Lung microvascular endothelial cell (primary cell): ENCODE measurements at places on chromosomes 1 and 21. TPM values are rescaled to one million over a fixed set of nuclear protein-coding genes. Genes with fewer than 3 reads are reported as not detected.

The OR2L3 gene
- not detected in 2 replicates for total RNA-seq

DNA sequence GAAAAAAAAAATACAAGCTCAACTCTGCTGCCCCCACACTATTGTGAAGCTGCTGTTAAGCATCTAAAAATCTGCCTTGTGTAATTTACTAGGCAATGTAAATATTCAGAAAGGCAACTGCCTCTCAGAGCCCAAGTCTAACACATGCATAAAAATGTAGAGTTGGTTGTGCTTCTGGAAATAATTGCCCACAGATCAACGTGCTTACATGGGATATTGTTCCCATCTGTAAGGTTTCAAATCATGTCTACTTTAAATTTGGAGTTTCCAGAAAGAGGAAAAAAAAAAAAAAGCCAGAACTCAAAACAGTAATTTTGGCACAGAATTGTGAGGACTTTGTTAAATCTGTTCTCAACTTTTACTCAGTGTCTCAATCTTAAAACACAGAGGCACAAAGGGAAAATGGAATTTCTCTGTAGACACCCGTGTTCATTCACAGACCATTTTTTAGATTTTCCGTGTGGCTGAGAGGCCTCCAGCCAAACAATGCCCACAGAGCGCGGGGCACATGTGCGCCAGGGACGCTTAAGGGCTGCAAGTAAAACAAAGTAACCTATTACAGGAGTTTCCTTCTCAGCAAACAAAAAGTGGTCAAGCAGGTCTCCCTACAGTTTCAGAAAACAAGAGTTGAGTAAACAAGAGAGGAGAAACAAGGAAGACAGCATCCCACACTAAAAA is 115.5 kb downstream of the RERE start:
- peak; percentile 65 for DNase-seq

The KCNE2 gene
- total RNA-seq, result not detected in 2 replicates

The PLEKHN1 gene
- under 0.01 and 0.22 TPM in 2 replicates for total RNA-seq

DNA sequence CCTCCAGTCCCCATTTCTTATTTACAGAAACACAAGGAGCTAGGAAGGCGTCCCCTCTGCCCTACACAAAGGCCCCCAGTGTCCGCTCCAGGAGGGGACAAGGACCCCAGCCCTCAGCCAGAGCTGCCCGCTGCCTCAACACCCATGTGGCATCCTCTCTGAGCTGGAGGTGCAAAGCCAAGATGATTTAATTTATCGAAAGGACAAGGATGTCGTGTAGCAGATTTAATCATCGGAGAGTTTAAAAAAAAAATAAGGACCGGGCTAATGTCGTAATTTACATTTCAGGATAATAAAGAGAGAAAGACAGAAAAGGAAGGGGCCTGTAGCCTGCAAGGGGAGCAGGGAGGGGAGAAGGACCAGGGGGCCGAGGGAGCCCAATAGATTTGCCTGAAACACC is 68.3 kb upstream of the CASZ1 start:
- no peak for DNase-seq

GRCh38 chr1:36705629-36706028 is 222.9 kb upstream of the CSF3R start:
- DNase-seq, result peak; percentile 68

DNA sequence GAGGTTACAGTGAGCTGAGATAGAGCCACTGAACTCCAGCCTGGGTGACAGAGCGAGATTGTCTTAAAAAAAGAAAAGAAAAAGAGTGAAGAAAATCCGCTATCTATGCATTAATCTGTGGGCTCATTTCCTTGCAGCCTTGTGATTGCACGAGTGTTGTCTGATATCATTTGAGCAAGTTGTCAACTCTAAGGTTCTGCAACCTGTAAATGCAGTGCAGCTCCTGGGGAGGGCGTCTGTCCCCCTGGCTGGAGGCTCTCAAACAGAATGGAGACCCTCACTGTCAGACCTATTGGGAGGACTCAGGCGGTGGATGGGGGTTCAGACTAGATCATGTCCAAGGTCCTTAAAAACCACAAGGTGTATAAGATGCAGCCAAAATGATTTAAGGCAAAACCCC is 6.2 kb downstream of the CORT start:
- DNase-seq, result no peak

The AXDND1 gene
- total RNA-seq, result under 0.01 TPM in 1 of 2 replicates, not detected in the other
